Gastroesophageal sphincter (tissue), 4 donors: ENCODE measurements at places on chromosomes 3 and 15. TPM values are rescaled to one million over a fixed set of nuclear protein-coding genes. Genes with fewer than 3 reads are reported as not detected.

DNA sequence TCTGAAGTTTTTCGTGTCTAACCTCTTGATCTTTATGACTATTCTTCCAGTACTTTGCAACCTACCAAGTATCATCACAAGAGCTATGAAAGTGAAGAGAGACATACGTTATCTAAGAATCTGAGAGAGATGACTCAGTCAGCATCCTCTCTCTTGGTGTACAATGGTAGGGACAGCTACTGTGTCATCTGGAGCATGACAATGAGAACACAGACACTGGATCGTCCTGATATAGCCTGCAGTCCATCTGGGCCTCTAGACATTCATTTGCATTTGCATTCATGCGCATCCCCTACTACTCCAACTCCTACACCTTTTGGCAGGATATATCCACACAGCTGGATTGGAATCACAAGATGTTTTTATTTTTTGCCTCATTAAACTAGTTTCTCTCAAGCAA, 115.2 kb downstream of the PEX5L start:
- ATAC-seq, result no peak
- H3K4me3 ChIP-seq, result no peak overlapping the region
- H3K27ac ChIP-seq, result no peak overlapping the region
- H3K4me1 ChIP-seq, result no peaks in the 10 kb centered on the region
- H3K27me3 ChIP-seq, result peaks cover 6% of the 10 kb centered on the region
- H3K36me3 ChIP-seq, result no peaks in the 10 kb centered on the region

DNA sequence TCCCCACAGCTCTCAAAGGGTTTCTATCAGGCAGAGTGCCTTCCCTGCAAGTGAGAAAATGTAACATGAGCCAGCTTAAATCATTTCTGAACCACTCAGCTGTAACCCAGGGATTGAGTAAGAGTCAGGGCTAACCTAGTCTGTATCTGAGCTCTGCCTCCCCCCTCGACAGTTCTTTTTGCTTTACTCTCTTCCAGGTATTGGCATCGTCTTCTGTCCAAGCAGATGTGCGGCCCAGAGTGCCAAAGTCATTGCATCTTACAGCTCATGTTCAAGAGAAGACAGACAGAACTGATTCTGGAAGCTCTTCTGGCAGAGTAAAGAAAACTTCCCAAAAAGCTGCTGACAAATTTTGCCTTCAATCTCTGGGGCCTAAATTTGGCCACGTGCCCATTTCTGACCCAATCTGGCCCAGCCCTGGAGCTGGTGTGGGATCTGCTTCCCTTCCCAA, 74.8 kb downstream of the ABHD5 start:
- H3K36me3 ChIP-seq, result no peaks in the 10 kb centered on the region
- no peak overlapping the region for H3K4me3 ChIP-seq
- no peaks in the 10 kb centered on the region for H3K27me3 ChIP-seq
- ATAC-seq, result peak; percentile 8
- H3K4me1 ChIP-seq, result peaks cover 20% of the 10 kb centered on the region
- H3K27ac ChIP-seq, result no peak overlapping the region

CMSS1 gene
- total RNA-seq, result 20.8 TPM

DNA sequence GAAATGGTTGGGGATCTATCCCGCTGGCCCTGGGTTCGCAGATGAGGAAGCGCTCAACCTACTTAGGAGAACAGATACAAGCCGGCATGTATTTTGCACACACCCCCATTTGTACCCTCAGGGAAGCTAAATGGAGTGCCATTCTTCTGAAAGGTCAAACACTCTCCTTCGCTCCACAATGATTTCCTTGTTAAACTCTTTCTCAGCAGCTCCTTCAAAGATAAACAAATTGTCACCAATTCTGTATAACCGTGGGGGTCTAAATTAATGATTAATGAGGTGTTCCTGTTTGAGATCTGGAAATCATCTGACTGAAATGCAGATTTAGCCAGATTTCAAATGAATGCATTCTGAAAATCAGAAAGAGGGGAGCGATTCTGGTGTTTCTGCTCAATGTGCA, 124.0 kb downstream of the MEGF11 start:
- no peak overlapping the region for H3K4me3 ChIP-seq
- ATAC-seq, result no peak
- no peak overlapping the region for H3K27ac ChIP-seq
- no peaks in the 10 kb centered on the region for H3K36me3 ChIP-seq
- peaks cover 42% of the 10 kb centered on the region for H3K27me3 ChIP-seq

HYPK gene
- total RNA-seq, result 8.4 TPM

GRCh38 chr15:94844538-94845389, 613.4 kb downstream of the MCTP2 start:
- no peaks in the 10 kb centered on the region for H3K36me3 ChIP-seq
- H3K4me1 ChIP-seq, result peaks cover 36% of the 10 kb centered on the region
- no peaks in the 10 kb centered on the region for H3K27me3 ChIP-seq

SLC51A gene
- not detected for total RNA-seq

SLITRK3 gene
- total RNA-seq, result 13.1 TPM

DNA sequence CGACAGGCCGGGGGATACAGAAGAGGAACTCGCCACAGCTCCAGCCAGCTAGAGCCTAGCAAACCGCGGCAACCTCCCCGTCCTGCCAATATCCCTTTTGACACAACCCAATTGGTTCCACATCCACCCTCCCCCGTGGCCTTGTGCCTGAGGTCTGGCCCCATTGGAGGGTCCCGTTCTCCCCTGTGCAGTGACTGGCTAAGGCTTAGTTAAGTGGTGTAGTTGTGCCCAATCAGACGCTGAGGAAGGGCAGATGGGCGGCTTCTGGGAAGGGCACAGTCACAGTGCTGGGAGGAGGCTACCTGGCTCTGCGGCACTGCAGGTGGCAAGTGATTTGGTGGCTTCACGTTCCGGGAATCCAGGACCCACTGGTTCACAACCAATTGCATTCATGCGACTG, 78.6 kb downstream of the SNRK start:
- ATAC-seq, result no peak
- H3K4me1 ChIP-seq, result no peaks in the 10 kb centered on the region
- H3K27me3 ChIP-seq, result no peaks in the 10 kb centered on the region
- H3K4me3 ChIP-seq, result no peak overlapping the region
- H3K36me3 ChIP-seq, result no peaks in the 10 kb centered on the region

DNA sequence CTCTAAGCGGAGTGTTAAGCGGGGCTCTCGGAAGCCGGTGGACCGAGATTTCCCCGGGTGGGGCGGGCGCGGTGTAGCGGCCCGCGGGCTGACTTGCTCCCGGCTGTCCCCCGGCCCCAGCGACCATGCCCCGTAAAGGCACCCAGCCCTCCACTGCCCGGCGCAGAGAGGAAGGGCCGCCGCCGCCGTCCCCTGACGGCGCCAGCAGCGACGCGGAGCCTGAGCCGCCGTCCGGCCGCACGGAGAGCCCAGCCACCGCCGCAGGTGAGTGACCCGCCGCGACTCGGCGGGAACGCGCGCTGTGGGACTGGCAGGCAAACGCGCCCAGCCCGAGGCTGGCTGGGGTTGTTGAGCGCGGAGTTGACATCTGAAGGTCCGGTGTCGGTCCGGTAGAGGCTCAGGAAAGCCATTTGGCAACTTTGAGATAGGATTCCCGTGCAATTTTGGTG, 1.3 kb downstream of the SMC4 start:
- H3K4me3 ChIP-seq, result peak overlapping the region; percentile 82
- H3K4me1 ChIP-seq, result peaks cover 43% of the 10 kb centered on the region
- H3K27ac ChIP-seq, result peak overlapping the region; percentile 90
- H3K36me3 ChIP-seq, result no peaks in the 10 kb centered on the region
- no peak for ATAC-seq

DNA sequence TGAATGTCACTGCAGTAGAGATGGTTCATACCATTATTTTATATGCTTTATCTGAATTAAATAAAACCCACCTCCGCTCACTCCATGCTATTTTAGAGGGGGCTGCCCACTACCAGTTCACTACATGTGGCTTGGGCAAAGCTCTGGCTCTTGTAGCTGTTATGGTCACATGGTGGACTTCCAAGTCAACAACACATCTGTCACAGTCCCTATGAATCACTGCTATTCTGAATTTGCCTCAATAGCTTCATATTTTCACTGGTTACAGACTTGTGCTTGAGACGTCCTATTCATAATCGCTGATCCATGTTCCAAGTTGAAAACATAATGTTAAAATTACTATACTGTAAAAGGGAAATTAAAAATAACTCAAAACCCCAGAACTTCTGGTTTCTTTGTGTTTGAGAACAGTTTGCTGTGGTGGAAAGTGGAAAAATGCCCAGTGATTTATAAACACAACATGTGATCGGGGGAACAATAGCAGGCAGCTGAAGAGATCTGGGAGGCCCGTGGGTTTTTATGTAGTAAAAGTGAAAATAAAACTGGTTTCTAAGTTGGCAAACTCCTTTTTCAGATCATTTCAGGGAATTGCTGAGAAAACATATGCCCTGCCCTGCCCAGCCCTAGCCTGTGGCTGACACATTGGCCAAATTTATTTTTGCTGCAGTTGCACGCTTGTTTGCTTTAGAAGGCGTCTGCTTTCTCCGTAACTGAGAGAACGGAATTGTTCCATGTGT, 128.8 kb upstream of the PRR23C start:
- no peaks in the 10 kb centered on the region for H3K36me3 ChIP-seq
- peaks cover 8% of the 10 kb centered on the region for H3K27me3 ChIP-seq
- ATAC-seq, result peak; percentile 16
- H3K4me3 ChIP-seq, result no peak overlapping the region
- no peaks in the 10 kb centered on the region for H3K4me1 ChIP-seq
- H3K27ac ChIP-seq, result no peak overlapping the region

- ATAC-seq, result no peak
- no peak overlapping the region for H3K4me3 ChIP-seq
- no peaks in the 10 kb centered on the region for H3K4me1 ChIP-seq
- no peaks in the 10 kb centered on the region for H3K36me3 ChIP-seq
- H3K27me3 ChIP-seq, result no peaks in the 10 kb centered on the region
These were observed 116.2 kb downstream of the MFSD1 start for GRCh38 chr3:158918008-158918407.
